ENCODE measurements at places on chromosomes 3 and 15.

- no peak for DNase-seq
These were observed 11.4 kb downstream of the TIPARP start for GRCh38 chr3:156685752-156686151.

- DNase-seq = no peak
These were observed 354.8 kb upstream of the TBL1XR1 start for GRCh38 chr3:177552051-177552450.

GRCh38 chr3:193974671-193975535 is 161.0 kb upstream of the HES1 start:
- peak; percentile 95 for DNase-seq

DNA sequence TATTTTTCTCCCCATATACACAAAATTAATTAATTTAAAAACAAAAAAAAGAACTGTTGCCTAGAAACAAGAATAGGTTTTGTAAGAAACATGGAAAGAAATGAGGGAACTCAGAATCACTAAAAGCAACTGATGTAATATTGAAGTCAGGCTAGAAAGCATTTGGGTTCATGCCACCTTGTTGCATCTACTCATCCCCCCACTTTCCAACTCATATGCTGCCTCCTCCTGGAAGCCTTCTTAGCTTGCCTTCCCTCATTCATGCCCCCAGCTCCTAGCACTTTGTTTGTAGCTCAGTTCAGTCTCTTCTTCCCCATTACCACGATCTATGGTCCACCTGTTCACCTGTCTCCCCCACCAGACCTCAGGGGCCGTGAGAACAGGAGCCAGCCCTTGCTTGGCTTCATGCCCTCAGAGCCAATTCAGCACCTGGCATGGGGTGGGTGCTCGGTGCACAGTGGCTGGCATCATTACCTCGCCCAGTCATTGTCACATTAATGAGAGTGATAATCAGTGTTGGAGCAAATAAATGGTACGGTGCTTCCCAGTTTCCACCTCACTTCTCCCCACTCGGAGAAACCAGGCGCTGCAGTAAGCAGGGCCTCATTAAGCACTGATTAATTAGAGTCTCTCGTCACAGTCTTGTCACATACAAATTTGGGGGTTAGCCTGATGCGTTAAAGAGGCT is 62.4 kb upstream of the SLC6A1 start:
- no peak for DNase-seq
